ENCODE measurements at places on chromosomes 12 and 14.

DNA sequence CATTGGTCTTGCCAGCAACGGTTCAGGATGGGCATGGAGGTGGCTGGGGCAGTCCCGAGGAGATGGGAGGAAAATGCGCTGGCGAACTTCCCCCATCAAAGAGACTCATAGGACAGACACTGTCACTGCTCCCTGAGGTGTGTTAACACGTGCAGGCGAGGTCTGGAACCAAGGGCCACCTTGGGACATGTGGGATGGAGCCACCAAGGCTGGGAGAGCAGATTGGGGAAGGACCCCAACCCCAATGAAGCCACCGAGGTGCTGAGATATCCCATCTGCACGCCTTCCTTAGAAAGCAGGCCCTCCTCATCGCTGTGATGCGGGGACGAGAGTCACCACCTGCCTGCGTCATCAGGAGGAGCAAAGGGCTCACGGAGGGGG, 16.9 kb upstream of the BEGAIN start:
- DNase-seq, result no peak

- DNase-seq, result no peak
Observed at GRCh38 chr14:65465584-65465983, 53.1 kb downstream of the FUT8 start.

DNA sequence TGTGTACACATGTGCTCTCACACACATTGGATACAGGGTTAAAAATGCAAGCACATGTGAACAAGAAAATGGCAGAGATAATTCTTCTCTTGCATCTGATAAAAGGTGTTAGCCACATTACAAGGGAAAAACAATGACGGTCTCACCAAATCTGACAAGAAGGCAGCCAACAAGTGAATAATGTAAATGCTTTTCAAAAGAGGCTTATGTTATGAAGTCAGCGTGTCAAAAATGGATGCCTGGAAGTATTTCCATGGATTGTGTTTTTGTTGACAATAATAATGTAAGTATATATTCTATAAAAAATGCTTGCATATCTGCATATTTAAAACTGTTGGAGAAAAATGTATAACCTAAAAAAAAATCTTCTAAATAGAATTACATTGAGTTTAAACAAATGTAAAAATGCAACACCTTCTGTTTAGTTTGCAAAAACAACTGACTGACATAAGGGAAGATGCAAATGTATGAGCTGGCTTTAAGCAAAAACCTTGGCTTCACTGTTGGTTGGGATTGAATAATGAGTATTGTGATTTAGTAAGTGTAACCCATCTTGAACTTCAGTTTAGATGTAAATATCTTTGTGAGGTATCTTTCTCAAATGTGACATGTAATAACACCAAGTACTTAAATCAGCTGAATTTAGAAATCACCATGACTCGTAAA, 424.9 kb downstream of the PDZRN4 start:
- no peak for DNase-seq

GRCh38 chr14:54699735-54700134, 132.8 kb downstream of the SAMD4A start:
- no peak for DNase-seq

GRCh38 chr12:98754095-98754494, 109.0 kb downstream of the APAF1 start:
- no peak for DNase-seq

DNA sequence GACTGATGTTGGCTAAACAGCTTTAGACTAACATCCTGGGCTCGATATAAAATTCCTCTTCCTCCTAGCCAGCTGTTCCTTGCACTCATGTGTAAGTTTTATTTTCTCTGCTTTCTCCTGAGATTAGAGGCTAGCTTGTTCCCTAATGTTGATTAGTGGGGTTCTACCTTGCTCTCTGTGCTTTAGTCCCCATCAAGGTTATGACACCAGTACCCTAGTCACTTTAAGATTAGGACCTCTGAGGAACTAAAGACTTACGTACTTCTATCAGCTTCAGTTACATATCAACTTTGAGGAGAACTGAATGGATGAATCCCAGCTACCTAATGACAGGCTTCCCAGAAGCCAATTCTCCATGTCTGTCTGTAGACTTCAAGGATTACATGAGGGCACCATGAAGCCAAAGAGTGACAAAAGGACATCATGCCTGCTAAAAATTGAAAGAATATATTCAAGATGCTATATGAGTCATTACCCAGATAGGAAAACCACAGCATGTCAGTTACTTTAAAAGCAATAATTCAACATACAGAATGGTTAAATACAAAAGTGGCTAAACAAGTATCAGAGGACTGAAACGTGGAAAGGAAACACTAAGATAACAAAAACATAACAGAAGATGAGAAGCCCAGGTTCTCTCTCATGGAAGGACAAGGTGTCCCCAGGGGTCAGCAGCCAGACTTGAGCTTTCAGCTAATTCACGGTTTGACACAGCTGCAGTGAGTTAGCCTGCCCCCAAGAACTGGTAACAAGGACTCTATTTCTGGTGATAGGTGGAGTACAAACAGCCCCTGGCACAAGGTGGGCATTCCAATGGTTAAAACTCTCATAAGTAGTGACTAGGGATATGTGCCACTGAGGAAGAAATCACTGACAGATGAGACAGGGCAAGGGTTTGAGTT, 20.4 kb downstream of the ADAM20 start:
- DNase-seq, result no peak

DNA sequence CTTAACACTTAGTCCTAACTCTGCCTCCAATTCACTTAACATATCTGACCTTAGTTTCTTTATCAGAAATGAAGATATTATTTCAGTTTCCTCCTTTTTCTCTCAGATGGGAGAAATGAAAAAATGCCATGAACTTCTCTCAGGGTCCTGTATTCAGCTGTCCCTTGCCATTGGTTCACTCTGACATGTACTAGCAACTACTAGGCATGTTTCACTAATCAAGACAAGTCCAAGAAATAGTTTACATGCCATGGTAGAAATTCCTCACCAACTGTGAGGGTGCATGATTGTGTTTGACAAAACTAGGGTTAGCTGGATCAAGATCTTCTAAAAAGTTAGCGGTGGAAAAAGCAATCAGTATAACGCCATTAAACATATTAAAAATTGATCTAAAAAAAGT, 7.0 kb upstream of the ATXN7L3B start:
- no peak for DNase-seq

- no peak for DNase-seq
Observed at GRCh38 chr14:98374136-98374535, 897.9 kb downstream of the BCL11B start.

- DNase-seq, result no peak
Observed at GRCh38 chr14:95943699-95944098, 67.1 kb downstream of the TUNAR start.

DNA sequence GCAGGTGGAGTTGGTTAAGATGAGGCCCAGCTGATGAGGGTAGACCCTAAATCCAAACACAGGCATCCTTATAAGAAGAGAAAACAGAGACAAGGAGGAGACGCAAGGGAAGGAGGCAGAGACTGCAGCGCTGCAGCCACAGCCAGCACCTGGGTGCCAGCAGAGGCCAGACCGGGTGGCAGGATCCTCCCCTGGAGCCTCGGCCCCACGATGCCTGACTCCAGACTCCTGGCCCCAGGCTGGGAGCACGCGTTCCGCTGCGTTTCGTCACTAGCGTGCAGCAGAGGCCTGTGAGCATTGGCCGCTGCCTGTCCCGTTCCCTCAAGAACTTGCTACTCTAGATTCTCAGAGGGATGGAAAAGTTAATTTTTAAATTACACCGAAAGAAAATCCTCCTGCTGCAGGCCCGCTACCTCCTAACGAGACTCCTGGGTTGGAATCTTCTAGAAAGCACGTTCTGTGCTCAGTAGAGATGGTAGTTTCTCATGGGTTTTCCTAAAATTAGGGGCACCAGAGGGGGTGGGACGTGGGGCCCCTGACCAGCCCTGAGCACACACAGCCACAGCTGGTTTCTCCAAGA, 57.7 kb upstream of the FBRSL1 start:
- no peak for DNase-seq

GRCh38 chr14:74506411-74506851, 12.9 kb downstream of the ISCA2 start:
- DNase-seq, result no peak

GRCh38 chr14:85867450-85867849, 337.5 kb downstream of the FLRT2 start:
- DNase-seq, result no peak

- DNase-seq, result no peak
Observed at GRCh38 chr12:57476993-57477709, 2.5 kb downstream of the ARHGAP9 start.

- no peak for DNase-seq
Observed at GRCh38 chr12:69698054-69698453, 1.0 kb downstream of the BEST3 start.

- no peak for DNase-seq
Observed at GRCh38 chr12:124755801-124756148, 107.9 kb downstream of the SCARB1 start.

- DNase-seq, result no peak
Observed at GRCh38 chr14:90665321-90666000, 150.8 kb downstream of the TTC7B start.

DNA sequence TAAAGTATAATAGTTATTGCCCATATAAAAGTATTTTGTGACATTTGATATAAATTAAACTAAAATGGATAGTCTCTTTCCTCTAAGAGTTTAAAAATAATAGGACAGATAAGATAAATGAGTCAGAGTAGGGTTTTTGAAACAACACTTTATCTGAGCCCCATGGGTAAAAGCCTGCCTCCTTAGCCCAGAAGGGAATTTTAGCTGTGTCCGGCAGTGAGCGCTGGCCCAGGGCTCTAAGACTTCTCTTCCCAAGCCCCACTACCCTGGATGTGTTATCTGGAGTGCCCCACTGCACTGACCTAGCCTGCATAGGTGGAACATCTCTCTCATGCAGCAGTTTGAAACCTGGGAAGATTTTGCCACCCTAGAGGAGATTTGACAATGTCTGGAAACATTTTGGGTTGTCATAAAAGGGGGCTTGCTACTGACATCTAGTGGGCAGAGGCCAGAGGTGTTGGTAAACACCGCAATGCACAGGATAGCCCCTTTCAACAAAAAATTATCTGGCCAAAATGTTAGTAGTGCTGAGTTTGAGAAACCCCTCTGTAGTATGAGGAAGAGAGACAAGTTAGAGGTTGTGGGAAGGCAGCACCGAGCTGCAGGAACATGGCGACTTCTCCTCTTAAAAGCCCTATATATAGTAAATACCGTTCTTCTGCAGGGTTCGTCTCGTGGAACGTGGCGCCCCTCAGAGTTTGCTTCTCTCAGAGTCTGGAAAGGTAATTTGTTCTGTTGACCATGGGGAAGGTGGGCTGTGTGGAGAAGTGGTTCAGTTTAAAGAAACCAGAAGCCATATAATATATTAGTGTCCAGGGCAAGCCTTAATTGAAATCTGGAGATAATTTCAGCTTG, 29.3 kb upstream of the ATF1 start:
- no peak for DNase-seq

- no peak for DNase-seq
Observed at GRCh38 chr14:89912221-89912620, 42.3 kb downstream of the EFCAB11 start.

DNA sequence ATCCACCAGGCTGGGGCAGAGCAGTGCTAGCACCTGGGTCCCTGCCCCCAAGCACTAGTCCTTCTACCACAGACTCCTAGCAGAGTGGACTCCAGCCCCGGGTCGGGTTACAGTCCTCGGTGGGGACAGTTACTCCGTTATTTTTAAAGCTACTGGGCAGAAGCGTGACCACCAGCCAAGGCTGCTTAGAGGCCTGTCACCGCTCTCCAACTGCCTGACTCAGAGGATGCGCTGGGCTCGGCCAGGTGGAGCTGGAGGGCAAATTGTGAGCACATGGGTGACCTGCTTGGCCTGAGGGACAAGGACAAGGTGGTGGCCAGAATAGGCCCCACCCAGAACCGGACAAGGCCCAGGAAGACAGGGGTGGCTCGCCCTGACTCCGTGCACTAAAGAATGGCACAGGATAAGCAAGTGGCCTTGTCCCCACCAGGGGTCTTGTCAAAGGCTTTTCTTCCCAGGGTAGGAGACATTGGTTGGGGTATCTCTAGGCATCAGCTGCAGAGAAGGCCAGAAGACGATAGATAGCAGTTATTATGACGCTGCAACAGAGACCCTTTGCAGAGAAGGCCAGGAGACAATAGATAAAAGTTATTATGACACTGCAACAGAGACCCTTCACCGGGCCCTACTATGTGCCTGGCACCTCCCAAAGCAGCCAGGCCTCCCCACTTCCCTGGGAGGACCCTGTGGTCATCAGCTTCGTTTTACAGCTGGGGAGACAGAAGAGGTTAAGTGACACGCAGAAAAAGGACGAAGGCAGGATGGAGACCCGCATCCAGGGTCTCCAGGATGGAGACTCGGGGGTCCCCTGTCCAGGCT, 1.6 kb downstream of the ABCB9 start:
- no peak for DNase-seq

GRCh38 chr12:110345176-110345661, 58.3 kb downstream of the ANAPC7 start:
- no peak for DNase-seq

DNA sequence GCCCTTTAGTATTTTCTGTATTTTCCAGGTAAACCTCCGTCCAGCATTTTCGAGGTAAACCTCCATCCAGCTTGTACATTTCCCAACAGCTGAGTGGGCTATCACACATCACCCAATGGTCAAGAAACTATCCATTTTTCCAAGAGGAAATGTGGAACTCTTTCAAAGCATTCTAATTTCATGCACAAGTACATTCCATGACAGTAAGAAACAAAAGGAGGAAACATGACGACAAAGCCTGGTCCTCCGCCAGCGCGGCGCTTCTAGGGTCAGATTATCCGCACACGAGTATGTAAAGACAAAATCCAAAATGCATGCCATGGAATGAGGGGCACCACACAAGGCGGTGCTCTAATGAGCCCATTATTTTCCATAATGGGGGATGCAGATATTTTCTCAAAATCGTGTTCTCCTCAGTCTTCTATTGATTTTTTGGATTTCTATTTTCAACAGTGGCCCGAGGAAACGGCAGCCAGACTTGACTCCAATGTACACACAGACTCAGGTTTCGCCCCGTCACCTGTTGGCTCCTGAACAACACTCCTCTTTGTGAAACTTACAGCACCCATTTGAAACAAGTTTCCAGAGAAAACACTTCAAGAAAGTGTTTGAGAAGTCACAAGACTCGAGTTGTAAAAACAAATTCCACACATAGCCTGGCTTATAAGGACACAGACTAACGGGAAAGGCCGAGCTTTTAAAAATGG, 107.4 kb downstream of the PRICKLE1 start:
- no peak for DNase-seq

GRCh38 chr12:2264651-2265232, 212.0 kb downstream of the CACNA1C start:
- DNase-seq, result no peak

DNA sequence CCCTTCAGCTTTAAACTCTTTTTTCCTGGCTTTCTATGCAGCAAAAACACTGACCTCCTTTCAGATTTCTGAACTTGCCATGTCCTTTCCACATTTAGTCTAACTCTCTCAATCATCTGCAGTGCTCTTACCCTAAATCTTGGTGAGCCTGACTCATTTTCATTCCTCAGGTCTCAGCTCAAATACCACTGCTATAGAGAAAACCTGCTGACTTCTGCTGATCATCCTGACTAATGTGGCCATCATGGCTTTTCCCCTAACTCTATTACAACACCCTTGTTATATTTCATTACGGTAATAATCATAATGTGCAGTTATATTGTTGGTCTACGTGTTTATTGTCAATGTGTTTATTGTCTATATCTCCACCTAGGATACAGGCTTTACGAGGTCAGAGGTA, 207.3 kb upstream of the OR4E1 start:
- no peak for DNase-seq

Measured in D721Med (cell line).